Thyroid gland (tissue), 4 donors: ENCODE measurements at places on chromosomes 5 and 9.
A peak's percentile ranks its signal among the peaks of the same experiment; 100 is the strongest.

GRCh38 chr5:170826117-170826516 is 35.7 kb upstream of the RANBP17 start:
- DNase-seq: no peak
- no peaks in the 10 kb centered on the region for H3K27me3 ChIP-seq
- H3K4me3 ChIP-seq: no peak overlapping the region

GRCh38 chr9:22102146-22103053 is 93.3 kb upstream of the CDKN2B start:
- H3K27ac ChIP-seq: no peak overlapping the region
- H3K36me3 ChIP-seq: no peaks in the 10 kb centered on the region
- H3K27me3 ChIP-seq: no peaks in the 10 kb centered on the region
- no peaks in the 10 kb centered on the region for H3K4me1 ChIP-seq
- H3K4me3 ChIP-seq: no peak overlapping the region

DNA sequence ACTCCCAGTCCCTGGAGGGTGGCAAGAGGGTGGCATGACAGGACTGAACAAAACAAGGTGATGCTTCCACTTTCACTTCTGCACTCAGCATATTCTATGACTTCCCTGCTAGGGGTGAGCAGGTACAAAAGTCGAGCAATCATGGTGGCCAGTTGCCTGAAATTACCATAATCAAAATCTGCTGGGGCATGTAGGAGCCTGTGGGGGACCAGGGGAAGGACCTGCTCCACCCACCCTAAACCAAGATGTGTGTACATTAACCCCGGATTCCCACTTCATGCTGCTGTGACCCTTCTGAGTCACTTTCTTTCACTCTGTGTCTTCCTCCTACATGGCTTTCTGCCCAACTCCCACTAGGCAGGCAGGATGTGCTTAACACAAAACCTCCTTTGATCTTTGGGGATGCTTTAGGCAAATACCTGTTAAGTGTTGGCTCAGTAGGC is 73.3 kb upstream of the PHF24 start:
- no peaks in the 10 kb centered on the region for H3K36me3 ChIP-seq
- no peaks in the 10 kb centered on the region for H3K27me3 ChIP-seq
- H3K4me1 ChIP-seq: no peaks in the 10 kb centered on the region
- no peak overlapping the region for H3K4me3 ChIP-seq

- H3K27me3 ChIP-seq: no peaks in the 10 kb centered on the region
- H3K4me3 ChIP-seq: no peak overlapping the region
- no peaks in the 10 kb centered on the region for H3K36me3 ChIP-seq
- H3K27ac ChIP-seq: no peak overlapping the region
- H3K4me1 ChIP-seq: peaks cover 35% of the 10 kb centered on the region
- no peak for DNase-seq
Measured at GRCh38 chr5:125582352-125582751, 835.9 kb upstream of the ZNF608 start.

- H3K36me3 ChIP-seq: no peaks in the 10 kb centered on the region
- H3K4me3 ChIP-seq: no peak overlapping the region
- no peak overlapping the region for H3K27ac ChIP-seq
- H3K27me3 ChIP-seq: no peaks in the 10 kb centered on the region
Measured at GRCh38 chr9:116951588-116952435, 264.7 kb downstream of the TRIM32 start.

DNA sequence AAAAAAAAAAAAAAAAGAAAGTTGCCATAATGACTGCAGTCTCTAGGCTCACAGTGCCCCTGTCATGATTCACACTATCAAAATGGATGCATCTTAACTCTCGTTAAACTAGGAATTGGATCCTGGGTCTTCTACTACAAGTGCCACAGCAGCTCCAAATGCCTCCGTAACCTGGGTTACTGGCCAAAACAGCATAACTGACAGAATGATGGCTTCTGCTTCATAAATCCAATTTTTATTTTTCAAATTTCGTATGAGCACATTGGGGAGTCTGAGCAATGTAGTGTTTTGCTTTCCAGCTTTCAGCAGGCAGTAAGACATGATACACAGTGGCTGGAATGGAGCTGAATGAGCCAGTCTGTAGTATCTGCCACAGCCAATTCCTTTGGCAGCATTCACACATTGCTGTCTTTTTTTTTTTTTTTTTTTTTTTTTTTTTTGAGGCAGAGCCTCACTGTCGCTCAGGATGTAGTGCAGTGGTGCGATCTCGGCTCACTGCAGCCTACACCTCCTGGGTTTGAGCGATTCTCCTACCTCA is 36.0 kb upstream of the NPM1 start:
- H3K4me3 ChIP-seq: no peak overlapping the region
- no peaks in the 10 kb centered on the region for H3K27me3 ChIP-seq
- no peak overlapping the region for H3K27ac ChIP-seq
- H3K4me1 ChIP-seq: no peaks in the 10 kb centered on the region
- no peaks in the 10 kb centered on the region for H3K36me3 ChIP-seq

DNA sequence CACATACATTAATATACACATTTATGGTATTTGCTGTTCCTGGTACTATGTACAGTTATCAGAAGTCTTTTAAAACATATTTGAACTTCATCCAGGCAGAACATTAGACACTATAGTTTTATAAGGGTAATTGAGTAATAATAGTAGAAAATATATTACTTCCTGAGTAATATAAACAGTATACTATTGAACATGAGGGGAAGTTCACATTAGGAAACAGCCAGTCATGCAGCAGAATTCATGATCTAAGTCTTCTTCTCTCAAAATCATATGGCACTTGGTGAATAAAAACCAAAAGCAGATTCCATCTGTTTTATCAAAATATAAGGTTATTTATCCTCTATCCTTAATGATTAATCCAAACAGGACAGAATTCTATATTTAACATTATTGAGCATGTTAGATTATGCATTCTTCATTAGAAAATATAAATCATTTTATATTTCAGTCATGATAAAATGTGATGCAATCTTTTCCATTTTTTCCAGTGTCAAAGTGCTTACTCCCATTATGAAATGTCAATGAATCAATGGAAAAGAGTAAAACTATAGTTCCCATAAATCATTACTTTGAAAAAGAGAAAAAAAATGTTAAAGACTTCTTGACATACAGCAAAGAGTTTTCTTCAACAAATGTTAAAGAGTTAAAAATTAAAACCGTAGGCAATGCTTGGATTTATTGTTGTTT is 584.3 kb upstream of the TUSC1 start:
- H3K36me3 ChIP-seq: no peaks in the 10 kb centered on the region
- no peaks in the 10 kb centered on the region for H3K27me3 ChIP-seq
- DNase-seq: no peak
- no peak overlapping the region for H3K27ac ChIP-seq

GRCh38 chr5:115683081-115683480 is 57.2 kb upstream of the TMED7 start:
- no peaks in the 10 kb centered on the region for H3K4me1 ChIP-seq
- H3K36me3 ChIP-seq: no peaks in the 10 kb centered on the region
- no peak for DNase-seq
- H3K27me3 ChIP-seq: no peaks in the 10 kb centered on the region
- H3K27ac ChIP-seq: no peak overlapping the region

- H3K4me3 ChIP-seq: peak overlapping the region; percentile 74
- H3K4me1 ChIP-seq: peaks cover 43% of the 10 kb centered on the region
- DNase-seq: no peak
- H3K27ac ChIP-seq: peak overlapping the region; percentile 99
Measured at GRCh38 chr5:138543730-138544104, 681 bp upstream of the ETF1 start.

DNA sequence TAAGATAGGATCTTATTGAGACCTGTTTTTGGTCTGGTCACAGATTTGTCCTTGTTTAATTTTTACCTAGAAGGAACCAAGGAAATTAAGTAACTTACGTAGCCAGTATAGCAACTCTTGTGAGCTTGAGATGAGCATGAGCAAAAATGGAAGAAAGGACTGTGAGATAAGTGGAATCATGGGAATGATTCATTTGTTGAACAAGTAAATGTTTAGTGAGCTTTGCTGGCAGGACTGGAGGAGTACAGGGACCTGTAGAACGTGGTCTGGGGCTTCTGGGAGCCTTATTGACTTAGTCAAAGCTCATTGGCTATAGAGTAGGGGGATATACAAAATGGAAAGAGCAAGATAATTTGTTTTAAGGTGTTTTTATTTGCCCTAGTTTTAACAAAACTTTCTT is 3.0 kb downstream of the RAD23B start:
- H3K27ac ChIP-seq: no peak overlapping the region
- peaks cover 32% of the 10 kb centered on the region for H3K4me1 ChIP-seq
- H3K27me3 ChIP-seq: no peaks in the 10 kb centered on the region
- no peak overlapping the region for H3K4me3 ChIP-seq

DNA sequence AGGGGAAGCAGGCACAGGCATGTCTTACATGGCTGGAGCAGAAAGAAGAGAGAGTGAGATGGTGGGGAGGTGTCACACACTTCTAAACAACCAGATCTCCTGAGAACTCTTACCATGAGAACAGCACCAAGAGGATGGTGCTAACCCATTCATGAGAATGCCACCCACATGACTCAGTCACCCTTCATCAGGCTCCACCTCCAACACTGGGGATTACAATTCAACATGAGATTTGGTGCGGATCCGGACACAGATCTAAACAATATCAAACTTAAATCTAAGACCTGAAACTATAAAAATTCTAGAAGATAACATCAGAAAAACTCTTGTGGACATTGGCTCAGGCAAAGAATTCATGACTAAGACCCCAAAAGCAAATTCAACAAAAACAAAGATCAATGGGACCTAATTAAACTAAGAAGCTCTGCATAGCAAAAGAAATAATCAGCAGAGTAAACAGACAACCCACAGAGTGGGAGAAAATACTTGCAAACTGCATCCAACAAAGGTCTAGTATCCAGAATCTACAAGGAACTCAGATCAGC is 65.4 kb downstream of the SPATA31C2 start:
- no peak overlapping the region for H3K4me3 ChIP-seq
- peaks cover 10% of the 10 kb centered on the region for H3K4me1 ChIP-seq
- no peak overlapping the region for H3K27ac ChIP-seq
- no peaks in the 10 kb centered on the region for H3K27me3 ChIP-seq

- no peaks in the 10 kb centered on the region for H3K27me3 ChIP-seq
- no peak for DNase-seq
- no peak overlapping the region for H3K27ac ChIP-seq
- no peak overlapping the region for H3K4me3 ChIP-seq
- H3K4me1 ChIP-seq: peaks cover 5% of the 10 kb centered on the region
Measured at GRCh38 chr9:133709015-133709611, 29.0 kb downstream of the SARDH start.

DNA sequence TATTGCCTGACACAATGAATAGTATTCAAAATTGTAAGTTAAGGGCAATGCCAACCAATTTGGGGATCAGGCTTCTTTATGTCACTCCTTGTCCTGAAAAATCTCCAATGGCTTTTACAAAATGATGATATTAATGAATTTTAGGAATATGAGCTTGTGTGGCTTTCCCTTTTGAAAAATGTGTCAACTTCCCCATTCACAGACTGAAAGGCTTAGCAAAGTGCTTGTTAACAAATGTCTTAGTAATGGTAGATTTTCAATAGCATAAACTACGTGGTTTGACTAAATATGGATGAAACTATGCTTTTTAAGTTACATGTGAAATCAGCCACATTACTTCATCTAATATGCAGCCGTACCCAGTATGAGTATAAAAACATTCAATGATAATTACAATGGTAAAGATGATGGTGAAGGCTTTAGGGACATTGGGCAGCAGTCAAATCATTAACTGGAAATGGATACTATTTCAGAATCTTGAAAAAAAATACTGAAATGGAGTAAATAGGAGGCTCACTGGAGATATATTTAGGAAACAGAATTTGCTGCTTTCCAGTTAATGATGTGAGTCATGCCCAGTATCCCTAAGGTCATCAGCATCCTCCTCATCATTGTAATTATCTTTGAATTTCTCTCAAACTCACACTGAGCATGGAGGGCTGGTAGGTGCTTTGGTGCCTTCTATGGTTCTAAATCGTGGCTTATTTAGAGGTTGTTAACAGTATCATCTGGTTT is 113.3 kb upstream of the ZNF608 start:
- H3K4me1 ChIP-seq: no peaks in the 10 kb centered on the region
- no peak for DNase-seq
- H3K36me3 ChIP-seq: no peaks in the 10 kb centered on the region

GRCh38 chr9:129111528-129112151 is 425 bp downstream of the PTPA start:
- no peaks in the 10 kb centered on the region for H3K27me3 ChIP-seq
- H3K4me3 ChIP-seq: peak overlapping the region; percentile 96
- H3K27ac ChIP-seq: peak overlapping the region; percentile 90
- DNase-seq: peak; percentile 41
- H3K36me3 ChIP-seq: peaks cover 6% of the 10 kb centered on the region

GRCh38 chr5:78724061-78724460 is 75.5 kb upstream of the LHFPL2 start:
- DNase-seq: no peak
- H3K27me3 ChIP-seq: no peaks in the 10 kb centered on the region
- no peak overlapping the region for H3K27ac ChIP-seq
- H3K36me3 ChIP-seq: no peaks in the 10 kb centered on the region
- H3K4me1 ChIP-seq: peaks cover 17% of the 10 kb centered on the region
- H3K4me3 ChIP-seq: no peak overlapping the region

- no peaks in the 10 kb centered on the region for H3K27me3 ChIP-seq
- no peaks in the 10 kb centered on the region for H3K4me1 ChIP-seq
- no peak overlapping the region for H3K4me3 ChIP-seq
- H3K27ac ChIP-seq: no peak overlapping the region
- no peaks in the 10 kb centered on the region for H3K36me3 ChIP-seq
Measured at GRCh38 chr5:104643320-104643719, 1080.7 kb upstream of the NUDT12 start.

- no peaks in the 10 kb centered on the region for H3K27me3 ChIP-seq
- H3K27ac ChIP-seq: no peak overlapping the region
- H3K36me3 ChIP-seq: no peaks in the 10 kb centered on the region
- H3K4me3 ChIP-seq: no peak overlapping the region
Measured at GRCh38 chr9:80556631-80557030, 984.9 kb downstream of the TLE4 start.

GRCh38 chr9:78592811-78593210 is 295.9 kb downstream of the PSAT1 start:
- H3K36me3 ChIP-seq: no peaks in the 10 kb centered on the region
- H3K27me3 ChIP-seq: no peaks in the 10 kb centered on the region
- no peak overlapping the region for H3K4me3 ChIP-seq
- DNase-seq: no peak

- H3K36me3 ChIP-seq: no peaks in the 10 kb centered on the region
- H3K4me3 ChIP-seq: no peak overlapping the region
- no peaks in the 10 kb centered on the region for H3K27me3 ChIP-seq
- DNase-seq: no peak
Measured at GRCh38 chr5:61048534-61048933, 103.5 kb downstream of the NDUFAF2 start.

GRCh38 chr5:99445805-99446204 is 517.0 kb upstream of the CHD1 start:
- H3K4me1 ChIP-seq: no peaks in the 10 kb centered on the region
- H3K27me3 ChIP-seq: no peaks in the 10 kb centered on the region
- H3K4me3 ChIP-seq: no peak overlapping the region
- H3K36me3 ChIP-seq: no peaks in the 10 kb centered on the region

GRCh38 chr5:171798418-171798817 is 12.8 kb downstream of the SMIM23 start:
- H3K27ac ChIP-seq: no peak overlapping the region
- H3K4me3 ChIP-seq: no peak overlapping the region
- no peaks in the 10 kb centered on the region for H3K36me3 ChIP-seq
